ENCODE measurements at places on chromosomes 7 and 10.

- DNase-seq, result no peak
These were observed 103.7 kb downstream of the HIP1 start for GRCh38 chr7:75635036-75635435.

- DNase-seq, result no peak
These were observed 2.1 kb downstream of the CAV1 start for GRCh38 chr7:116526897-116527296.

DNA sequence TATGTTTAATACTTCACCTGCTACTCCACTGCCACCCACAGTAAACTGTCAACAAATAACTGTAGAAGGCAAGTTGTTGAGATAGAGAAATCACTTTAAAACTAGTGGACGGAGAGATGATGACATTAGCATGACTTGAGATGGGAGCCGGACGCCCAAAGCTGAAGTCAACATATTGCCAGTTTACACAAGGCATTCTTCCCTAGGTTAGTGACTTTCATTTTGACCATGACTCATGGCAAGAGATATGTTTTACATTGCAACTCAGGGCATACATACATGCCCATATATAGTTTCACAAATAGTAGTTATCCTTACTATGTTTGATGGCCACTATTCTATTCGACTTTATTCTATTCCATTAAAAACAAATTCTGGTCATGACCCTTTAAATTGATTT is 296.6 kb downstream of the PLXNA4 start:
- no peak for DNase-seq

DNA sequence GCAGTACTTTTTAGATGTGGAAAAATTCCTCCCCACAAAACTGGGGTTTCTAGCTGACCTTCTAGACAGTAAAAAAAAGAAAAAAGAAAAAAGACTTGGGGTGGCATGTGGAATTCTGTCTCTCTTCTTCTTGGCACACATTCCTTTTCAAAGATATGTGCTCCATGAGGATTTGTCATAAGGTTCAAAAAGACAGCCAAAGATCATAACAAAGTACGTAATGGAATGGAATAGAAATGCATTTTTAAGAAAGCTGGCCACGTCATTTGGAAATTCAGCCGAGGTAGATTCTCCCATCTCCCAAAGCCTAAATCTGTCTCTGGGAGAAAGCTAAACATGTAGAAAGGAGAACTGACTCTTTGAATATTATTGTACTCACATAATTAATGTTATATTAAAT is 381.3 kb upstream of the NFE2L3 start:
- DNase-seq, result no peak

DNA sequence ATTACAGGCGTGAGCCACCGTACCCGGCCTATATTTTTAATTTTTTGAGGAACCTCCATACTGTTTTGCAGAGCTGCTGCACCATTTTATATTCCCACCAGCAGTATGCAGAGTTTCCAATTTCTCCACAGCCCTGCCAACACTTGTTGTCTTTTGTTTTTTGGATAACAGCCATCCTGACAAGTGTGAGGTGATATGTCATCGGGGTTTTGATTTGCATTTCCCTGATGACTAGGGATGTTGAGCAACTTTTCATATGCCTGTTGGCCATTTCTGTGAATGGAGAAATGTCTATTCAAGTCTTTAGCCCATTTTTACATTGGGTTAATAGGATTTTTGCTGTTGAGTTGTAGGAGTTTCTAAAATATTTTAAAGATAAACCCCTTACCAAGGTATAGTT is 22.2 kb downstream of the ENTPD7 start:
- DNase-seq, result no peak

GRCh38 chr7:106608661-106609060 is 52.3 kb downstream of the CCDC71L start:
- no peak for DNase-seq

DNA sequence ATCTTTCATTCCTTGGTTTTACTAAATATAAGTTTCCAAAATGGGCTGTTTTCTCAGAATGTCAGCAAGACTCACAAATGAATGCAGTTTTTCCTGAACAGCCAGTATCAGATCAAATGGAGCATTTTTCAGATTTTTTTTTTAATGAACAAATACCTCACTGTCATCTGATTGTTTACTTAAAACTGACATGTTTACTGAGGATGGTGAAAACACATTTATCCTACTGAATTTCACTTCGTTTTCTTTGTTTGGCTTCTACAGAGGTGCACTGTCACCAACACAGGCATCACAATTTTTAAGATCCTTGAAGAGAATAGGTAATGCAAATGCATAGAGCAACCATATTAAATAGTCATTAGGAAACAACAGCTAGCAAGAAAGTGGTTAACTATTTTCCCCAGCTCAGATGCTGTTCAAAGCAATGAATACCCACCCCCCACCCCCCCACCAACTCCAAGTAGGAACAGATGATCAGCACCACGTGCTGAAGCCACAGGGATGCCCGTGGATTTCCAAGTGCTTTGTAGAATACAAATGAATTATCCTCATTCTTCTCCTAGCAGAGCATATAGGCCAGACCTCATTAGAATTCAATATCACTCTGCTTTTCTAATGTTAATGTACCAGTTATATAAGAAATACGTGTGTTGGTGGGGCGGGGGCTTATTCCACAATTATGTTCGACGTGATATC is 205.9 kb downstream of the SKAP2 start:
- DNase-seq, result no peak

- no peak for DNase-seq
These were observed 65.7 kb downstream of the NHLRC2 start for GRCh38 chr10:113920114-113920513.

DNA sequence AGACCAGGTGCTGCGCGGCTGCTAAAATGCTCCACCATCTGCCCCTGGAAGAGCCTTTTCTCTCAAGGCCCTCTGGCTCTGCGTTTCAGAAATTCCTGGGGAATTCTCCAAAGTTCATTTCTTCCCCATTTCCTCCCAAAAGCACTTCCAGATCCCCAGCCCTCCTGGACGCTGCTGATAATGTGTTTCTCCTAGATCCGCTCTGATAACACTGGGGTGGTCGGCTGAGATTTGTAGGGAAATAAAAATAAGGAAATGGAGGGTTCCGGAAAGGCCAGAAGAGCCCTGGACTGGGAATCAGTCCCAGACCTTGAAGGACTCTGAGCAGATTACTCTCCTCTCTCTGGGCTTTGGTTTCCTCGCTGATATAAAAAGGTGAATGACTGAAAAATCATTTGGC is 28.1 kb downstream of the COL13A1 start:
- no peak for DNase-seq

DNA sequence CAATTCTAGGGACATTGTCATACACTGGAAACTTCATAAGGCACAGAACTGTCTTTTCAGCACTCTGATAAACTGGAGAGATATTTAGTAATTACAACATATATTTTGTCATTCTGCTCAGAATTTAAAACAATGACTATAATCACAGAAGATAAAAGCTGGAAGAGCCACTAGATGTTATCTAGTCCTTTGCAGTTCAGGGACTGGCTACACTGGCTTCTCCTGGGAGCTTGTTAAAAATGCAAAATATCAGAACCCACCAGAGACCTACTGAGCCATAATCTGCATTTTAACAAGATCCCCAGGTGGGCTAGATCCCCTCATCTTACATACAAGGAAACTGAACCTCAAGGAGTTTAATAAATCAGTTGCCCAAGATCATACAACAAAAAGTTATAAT is 32.3 kb downstream of the IDE start:
- no peak for DNase-seq

DNA sequence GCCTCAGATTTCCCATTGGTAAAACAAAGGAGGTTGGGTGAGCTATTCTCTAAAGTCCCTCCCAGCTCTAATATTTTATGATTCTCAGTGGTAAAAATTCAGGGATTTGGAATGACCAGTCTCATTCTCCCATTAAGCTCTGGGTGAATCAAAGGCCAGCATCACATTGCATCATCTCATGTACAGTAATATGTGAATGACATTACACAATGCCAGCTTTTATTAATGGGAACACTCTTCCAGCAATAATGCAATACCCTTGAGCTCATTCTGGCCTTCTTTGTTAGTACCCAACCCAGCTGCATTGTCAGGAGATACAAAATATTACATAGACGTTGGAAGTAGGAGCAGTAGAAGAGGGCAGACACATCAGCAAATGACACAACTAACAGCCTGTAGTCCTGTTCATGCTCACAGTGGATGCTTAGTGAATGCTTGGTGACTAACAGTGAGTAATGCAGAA is 100.0 kb upstream of the EGR2 start:
- no peak for DNase-seq

GRCh38 chr7:92835261-92835850 is 1.0 kb downstream of the CDK6 start:
- DNase-seq, result peak; percentile 82

DNA sequence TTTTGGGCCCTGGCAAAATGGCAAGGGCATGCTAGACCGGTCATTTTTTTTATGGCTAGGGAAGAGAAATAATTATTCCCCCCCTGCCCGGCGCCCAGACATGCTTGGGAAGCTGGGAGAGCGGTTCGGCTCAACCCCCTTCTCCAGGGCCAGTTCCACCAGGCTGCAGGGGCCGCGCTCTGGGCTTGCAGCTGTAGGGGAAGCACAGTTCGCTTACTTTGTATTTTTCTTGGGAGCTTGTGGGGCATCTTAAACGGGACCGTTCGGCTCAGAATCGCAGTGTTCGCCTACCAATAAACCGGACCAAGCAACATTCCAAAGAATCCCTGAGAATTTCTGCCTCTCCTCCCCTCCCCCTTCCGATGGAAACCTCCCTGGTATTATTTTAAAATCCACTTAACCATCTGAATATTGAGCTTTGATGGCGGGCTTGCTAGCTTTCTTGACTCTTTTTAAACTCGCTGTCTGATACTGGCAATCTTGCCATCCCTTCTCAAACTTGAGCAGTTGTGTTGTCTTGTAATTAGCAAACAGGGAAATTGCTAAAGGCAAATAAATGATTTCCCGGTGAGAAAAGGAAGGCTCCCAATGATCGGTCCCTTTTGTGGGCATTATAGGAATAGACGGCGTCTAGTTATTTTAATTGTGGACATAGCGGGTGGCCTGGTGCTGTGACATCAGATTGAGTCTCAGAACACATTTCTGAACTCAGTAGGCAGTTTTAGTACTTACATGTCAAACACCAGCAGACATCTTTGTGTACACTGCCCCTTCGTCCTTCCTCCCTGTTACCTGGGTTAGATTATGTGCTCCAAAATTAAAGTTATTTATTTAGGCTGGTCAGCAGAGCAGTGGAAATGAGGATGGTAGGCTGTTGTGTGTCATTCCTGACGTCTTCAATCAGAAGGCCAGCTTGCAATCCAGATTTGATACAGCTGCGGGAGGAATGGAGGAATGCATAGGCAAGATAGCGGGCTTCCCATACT is 3.4 kb downstream of the TCF7L2 start:
- DNase-seq, result peak; percentile 75

DNA sequence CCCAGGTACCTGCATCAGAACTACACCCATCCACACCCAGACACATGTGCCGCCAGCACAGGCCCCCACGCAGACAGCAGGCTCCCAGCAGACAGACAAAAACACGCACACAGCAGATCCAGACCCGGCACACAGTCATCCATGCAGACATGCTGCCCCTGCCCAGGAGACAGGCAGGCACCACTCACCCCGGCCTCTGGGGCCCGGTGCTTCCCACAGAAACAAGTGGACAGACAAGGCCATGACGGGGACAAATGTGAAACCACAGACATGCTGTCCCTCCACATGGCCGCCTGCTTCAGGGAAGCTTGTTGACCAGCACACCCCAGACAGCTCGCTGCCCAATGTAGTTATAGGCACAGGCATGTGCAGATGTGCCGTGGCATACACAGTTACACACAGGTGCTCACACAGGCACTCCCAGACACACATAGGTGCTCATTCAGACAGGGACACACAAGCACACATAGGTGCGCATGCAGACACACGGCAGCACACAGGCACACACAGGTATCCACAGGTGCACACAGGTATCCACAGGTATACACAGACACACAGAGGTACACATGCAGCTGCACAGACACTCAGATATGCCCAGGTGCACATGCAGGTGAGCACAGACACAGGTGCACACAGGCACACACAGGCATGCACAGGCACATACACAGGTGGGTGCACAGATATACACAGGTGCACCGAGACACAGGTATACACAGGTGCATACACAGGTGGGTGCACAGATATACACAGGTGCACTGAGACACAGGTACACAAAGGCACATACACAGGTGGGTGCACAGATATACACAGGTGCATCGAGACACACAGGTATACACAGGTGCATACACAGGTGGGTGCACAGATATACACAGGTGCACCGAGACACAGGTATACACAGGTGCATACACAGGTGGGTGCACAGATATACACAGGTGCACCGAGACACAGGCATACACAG is 10.5 kb upstream of the SCART1 start:
- DNase-seq, result no peak

GRCh38 chr10:102342958-102343357 is 52.5 kb upstream of the NFKB2 start:
- DNase-seq, result no peak

DNA sequence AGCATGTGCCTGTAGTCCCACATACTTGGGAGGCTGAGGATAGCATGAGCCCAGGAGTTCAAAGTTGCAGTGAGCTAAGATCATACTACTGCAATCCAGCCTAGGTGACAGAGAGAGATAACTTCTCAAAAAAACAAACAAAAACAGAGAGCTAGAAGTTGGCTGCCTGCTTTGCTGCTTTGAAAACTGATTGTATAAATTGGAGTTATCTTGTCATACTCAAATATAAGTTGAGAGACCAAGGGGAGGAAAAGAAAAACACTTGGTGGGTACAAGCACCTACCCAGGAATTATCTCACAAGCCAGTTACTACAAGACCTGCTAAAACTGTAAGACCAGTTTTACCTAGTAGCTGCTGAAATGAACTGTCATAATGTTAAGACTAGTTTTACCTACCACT is 112.5 kb upstream of the SKAP2 start:
- DNase-seq, result no peak

GRCh38 chr7:29565982-29566746 is 2.5 kb downstream of the PRR15 start:
- peak; percentile 54 for DNase-seq

- peak; percentile 55 for DNase-seq
These were observed 44.4 kb downstream of the MYPN start for GRCh38 chr10:68153473-68154210.

Data from right forelimb (tissue), 1 donor.